ENCODE measurements at places on chromosomes 12 and 14. TPM values are rescaled to one million over a fixed set of nuclear protein-coding genes. Genes with fewer than 3 reads are reported as not detected.

The KRT78 gene
- polyA plus RNA-seq, result 0.02 TPM

The PTPN6 gene
- polyA plus RNA-seq, result 201 TPM

The RNF34 gene
- 13.9 TPM for polyA plus RNA-seq

The MYF6 gene
- not detected for polyA plus RNA-seq

DNA sequence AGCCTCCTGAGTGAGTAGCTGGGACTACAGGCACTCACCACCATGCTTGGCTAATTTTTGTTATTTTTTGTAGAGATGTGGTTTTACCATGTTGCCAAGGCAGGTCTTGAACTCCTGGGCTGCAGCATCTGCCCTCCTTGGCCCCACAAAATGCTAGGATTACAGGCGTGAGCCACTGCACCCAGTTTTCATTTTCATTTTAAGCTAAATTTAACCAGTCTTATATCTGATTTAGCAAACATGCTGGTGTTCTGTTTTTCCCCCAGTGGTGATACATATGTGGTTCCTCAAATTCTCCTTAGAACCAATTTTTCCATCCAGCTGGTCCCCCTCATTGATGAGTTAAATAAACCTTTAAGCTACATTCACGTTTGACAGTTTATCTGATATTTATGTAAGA, 43.8 kb upstream of the BICD1 start:
- DNase-seq, result no peak

Data from lung (tissue), 17 donors.